Left forelimb (tissue), 1 donor: ENCODE measurements at places on chromosomes 7 and 10.

- DNase-seq: no peak
Observed at GRCh38 chr7:48512892-48513291, 341.6 kb downstream of the ABCA13 start.

- no peak for DNase-seq
Observed at GRCh38 chr10:10233229-10233628, 784.4 kb upstream of the CELF2 start.

GRCh38 chr10:100791369-100792058 lies 46.1 kb downstream of the PAX2 start:
- DNase-seq: no peak

DNA sequence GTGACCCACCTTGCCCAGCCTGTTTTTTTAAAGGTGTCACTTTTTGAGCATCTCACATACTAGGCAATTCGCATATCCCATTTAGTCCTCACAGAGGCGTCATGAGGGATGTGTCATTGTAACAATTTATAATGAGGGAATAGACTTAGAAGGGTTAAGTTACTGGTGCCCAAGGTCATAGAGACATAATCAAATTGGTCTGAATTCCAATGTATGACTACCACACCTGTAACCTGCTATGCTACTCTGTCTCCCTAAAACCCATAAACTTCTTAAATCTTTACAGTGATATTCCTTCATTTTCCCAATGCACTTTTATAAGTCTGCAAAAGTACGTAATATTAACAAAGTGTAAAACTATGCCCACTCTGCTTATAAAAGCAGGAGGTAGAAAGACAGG lies 7.1 kb downstream of the ZMYND11 start:
- DNase-seq: no peak

DNA sequence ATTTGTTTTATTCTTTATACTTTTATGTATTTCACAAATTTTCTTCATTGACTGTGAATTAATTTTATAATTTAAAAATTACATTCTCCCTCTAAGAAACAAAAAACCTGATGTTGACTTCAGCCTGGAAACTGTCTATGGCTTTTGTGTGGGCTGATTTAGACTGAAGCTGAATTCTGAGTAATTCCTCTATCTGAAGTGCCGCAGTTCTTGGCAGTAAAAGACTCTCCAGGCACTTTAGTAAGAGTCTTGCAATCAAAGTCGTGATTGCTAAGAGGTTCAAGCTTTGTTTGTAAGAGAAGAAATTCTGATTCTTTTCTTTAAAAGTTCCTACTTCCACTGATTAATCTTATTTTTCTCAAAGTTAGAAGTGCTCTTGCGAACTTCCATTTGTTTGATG lies 3.4 kb upstream of the CEP41 start:
- DNase-seq: no peak

DNA sequence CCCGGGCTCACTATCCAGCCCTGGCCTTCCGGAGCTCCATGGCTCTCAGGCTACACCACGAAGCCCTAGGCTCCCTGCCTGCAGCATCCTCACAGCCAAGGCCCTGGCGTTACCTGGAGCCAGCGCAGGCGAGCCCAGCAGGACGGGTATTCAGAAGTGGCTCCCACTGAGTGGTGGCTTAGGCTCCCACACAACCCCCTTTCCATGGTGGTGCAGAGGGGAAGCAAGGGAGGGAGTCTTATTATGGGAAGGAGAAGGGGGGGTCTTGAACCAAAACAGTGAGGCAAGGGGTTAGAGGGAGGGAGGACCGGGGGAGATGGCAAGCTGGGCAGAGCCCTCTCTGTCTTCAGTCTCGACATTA lies 29.6 kb upstream of the NDST2 start:
- DNase-seq: no peak

DNA sequence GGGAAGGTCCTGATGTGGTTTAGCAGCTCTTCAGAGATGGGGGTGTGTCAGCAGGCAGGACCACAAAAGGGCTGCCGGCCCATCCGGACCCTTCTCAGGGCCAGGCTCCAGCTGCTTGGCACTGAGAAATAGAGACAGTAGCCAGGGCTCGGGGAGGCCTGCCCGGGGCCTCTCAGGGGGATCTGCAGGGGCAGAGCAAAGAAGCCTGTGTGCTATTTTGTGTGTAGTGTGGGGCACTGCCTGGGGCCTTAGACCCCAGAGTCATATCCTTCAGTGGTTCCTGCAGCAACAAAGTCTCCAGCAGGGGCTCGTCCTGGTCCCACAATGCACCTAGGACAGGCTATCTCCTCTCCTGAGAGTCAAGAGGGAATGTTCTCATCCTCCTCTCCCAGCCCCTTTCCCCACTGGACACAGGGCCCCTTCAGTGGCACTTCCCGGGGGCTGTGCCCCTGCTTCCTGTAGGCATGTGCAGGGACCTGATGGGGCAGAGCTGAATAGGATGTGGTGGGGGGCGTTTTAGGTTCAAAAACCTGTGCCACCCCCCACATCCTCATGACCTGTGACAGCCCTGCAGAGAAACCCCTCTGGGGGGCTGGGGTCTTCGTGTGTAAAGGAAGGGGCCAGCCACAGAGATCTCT lies 159.5 kb upstream of the RHEB start:
- no peak for DNase-seq

- DNase-seq: no peak
Observed at GRCh38 chr7:128053023-128053422, 21.8 kb upstream of the LRRC4 start.

DNA sequence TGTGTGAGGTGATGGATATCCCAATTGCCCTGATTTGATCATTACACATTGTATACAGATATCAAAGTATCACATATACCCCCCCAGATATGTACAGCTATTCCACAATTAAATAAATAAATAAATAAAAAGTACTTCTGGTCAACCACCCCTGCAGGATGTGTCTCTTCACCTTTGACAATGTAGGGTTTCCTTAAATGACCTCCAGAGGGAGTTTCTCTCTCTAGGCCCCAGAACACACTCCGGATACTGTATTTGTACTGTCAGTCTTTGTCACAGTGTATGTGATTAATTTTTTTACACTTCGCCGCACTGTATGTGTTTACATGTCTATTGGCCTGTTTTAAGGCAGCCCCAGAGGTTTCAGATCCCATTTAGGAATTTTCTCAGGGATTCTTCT lies 123.6 kb downstream of the ADCYAP1R1 start:
- DNase-seq: no peak

DNA sequence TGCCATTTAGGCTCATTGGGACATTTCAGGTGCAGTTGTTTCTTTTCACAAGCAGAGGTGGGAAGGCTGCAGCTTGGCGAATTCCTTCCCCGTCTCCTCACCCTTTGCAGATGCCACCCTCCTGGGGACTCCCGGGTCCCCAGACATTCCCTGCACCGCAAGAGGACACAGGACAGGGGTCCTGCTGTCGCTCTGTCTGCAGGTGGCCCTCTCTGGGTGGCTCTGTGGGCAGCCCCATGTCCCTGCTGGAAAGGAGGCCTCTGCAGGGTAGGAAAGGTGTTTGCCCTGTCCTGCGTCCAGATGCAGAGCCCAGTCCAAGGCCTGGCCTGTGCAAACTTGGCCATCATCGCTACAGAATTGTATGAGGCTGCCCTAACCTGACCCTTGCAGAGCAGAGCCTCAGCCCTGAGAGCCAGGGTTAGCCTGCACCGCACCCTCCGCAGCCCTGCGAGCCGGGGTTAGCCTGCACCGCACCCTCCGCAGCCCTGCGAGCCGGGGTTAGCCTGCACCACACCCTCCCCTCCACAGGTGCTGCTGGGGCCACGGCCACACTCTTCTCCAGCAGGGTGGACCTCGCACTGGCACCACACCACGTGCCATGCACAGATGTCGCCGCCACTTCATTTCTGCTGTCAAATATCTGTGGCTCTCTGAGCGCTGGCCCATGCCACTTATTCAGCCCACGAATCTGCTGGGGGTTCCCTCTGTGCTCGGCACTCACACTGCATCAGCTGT lies 61.0 kb downstream of the CFAP46 start:
- DNase-seq: peak; percentile 8

- DNase-seq: no peak
Observed at GRCh38 chr10:78664929-78665553, 403.7 kb upstream of the ZMIZ1 start.

DNA sequence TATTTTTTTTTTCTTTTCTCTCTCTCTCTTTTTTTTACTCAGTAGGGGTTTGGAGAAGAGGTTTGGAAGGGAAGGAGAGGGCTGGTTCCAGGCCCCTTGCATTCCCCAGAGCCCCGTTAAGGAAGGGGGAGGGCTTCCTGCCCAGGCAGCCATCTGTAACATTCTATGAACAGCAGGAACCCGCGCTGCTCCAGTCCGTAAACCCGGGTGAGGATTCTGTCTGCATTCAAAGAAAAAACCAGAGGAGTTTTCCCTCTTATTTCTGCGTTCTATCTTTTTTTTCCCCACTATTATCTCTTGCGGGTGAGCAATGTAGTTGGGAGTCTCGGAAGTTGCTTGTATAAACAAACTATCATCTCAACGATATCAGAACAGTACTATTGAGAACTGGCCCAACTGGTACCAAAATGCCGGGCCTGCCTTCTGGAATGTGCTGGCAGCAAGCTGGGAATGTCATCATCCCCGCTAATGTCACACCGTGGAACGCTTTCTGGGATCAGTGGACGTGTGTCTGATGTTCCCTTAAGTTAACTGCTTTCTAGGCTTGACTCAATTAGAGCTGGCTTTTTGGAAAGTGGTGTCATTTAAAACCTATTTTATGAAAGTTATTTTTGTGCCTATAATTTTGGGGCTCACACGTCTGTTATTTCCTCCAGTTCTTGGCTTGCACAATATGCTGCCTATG lies 153.1 kb upstream of the MEOX2 start:
- peak; percentile 88 for DNase-seq

- no peak for DNase-seq
Observed at GRCh38 chr7:154744256-154744860, 258.6 kb downstream of the PAXIP1 start.

- no peak for DNase-seq
Observed at GRCh38 chr10:49184642-49185111, 3.5 kb downstream of the TMEM273 start.

DNA sequence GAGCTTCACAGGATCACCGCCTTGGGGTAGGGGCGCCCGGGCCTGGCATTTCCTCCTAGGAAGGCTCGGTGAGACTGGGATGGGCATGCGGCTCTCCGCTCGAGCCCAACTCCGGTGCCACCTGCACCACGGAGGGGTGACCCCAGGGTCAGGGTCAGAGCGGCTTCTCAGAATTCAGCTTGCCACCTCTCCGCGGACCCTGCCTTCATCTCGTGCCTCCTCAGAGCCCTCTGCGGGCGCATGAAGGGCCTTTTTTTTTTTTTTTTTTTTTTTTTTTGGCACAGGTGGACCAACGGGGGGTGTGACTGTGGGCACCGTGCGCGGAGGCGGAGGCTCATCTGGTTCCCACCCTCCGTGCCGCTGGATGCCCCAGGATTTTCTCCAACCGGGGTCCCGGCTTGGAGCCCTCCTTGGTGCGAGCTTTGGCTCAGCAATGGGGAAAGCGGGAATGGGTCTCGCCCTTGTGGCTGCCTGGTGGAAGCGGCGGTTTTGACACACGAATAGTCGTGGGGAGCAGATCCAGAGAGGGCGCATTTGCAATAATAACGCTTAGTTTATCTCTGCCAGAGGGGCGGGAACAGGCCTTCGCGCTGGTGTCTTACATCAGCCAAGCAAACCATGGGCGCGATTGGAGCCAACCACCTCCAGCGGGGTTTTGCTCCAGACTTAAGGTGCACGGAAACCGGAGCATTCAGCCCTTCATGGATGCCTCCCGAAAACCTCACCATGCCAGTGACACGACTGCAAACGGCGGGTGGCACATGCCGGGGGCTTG lies 5.0 kb upstream of the TNRC18 start:
- peak; percentile 78 for DNase-seq

GRCh38 chr7:81209059-81209458 lies 290.2 kb upstream of the SEMA3C start:
- no peak for DNase-seq

GRCh38 chr10:71779641-71780040 lies 6.3 kb upstream of the VSIR start:
- DNase-seq: no peak

DNA sequence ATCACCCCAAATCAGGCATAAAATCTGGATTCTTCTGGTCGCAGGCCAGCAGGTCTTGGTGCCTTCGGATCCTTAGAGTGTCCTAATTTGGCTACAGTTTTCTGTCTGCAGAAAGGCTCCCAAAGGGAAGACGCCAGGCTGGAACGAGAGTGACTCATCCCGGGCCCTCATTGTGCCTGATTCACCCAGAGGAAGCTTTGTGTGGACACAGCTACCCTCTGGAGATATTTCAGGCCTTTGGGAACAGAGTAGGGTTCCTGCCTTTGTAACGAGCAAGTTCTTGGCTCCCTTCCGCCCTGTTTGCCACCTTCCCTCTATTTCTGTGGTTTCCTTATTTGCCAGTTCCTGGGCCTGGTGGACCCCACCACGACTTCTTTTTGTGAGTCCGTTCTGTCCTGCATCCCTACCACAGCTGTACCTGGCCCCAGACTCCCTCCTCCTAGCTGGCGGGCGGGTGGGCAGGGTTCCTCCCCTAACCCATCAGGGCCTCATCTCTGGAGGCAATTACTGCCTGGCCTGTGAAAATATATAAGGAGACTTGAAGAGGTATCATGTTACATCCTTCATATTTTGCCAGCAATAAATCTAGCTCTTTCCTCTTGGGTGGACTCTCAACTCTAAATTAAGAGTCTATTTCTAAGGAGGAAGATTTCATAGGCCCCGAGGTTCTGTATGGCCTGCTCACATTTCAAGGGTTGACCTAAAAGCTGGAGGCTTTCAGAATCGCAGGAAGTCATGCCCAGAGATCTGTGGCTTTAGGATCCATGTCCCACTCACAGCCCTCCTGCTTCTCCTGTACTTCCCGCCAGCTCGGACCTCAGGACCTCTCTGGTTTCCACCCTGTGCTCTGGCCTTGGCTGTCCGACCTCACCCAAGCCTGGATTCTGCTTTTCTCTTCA lies 219.2 kb upstream of the ZNF32 start:
- no peak for DNase-seq

- DNase-seq: no peak
Observed at GRCh38 chr10:77410523-77410922, 227.1 kb downstream of the KCNMA1 start.

DNA sequence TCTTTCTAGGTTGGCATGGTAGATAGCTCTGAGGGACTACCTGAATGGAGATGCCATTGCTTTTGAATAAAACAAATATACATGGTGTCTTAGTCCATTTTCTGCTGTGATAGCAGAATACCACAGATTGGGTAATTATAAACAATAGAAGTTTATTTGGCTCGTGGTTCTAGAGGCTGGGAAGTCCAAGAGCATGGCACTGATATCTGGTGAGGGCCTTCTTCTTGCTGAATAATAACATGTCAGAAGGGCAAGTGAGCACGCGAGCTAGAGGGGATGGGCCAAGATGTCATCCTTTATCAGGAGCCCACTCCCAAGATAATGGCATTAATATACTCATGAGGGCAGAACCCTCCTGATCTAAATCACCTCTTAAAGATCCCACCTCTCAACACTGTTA lies 21.9 kb downstream of the SGPL1 start:
- DNase-seq: no peak

- DNase-seq: no peak
Observed at GRCh38 chr10:5573319-5573950, 48.7 kb downstream of the CALML3 start.

DNA sequence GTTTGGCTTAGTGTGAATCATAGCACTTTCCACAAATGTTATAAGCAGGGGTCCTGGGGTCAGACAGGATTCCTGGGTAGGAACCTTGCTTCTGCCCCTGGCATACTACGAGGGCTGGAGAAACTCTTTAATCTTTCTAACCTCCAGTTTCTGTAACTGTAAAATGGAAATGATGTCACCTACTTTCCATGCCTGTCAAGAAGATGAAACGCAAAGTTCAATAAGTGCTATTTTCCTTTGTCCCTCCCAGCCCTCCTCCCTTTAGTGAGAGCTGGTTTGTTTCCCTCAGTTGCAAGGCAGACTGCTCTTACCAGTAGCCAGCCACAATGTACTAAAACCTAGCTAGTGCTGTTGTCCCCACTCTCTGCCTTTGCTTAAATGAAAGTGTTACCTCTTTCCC lies 117.1 kb upstream of the HPS1 start:
- DNase-seq: no peak
